ENCODE measurements at places on chromosomes 11 and 22.

GRCh38 chr11:14969901-14970323, 2.2 kb downstream of the CALCA start:
- no peak for DNase-seq

DNA sequence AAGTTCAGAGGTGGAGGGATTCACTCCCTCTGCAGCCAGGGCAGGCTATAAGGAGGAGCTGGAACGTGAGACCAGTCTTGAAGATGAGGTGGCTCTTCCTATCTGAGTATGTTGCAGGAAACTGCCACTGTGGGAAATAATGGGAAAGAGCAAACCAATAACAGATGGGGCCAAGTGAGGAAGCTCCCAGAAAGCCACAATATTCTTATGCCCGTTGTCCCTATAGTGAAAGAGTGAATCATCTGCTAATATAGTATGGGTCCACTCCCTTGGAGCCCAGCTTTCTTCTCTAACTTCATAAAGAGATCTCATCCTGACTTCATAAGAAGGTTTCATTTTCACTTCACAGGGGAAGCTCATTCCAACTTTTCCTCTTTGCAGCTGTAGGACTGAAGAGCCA, 206.4 kb downstream of the BLID start:
- DNase-seq = no peak

- no peak for DNase-seq
Observed at GRCh38 chr11:34825670-34826383, 90.4 kb downstream of the APIP start.

DNA sequence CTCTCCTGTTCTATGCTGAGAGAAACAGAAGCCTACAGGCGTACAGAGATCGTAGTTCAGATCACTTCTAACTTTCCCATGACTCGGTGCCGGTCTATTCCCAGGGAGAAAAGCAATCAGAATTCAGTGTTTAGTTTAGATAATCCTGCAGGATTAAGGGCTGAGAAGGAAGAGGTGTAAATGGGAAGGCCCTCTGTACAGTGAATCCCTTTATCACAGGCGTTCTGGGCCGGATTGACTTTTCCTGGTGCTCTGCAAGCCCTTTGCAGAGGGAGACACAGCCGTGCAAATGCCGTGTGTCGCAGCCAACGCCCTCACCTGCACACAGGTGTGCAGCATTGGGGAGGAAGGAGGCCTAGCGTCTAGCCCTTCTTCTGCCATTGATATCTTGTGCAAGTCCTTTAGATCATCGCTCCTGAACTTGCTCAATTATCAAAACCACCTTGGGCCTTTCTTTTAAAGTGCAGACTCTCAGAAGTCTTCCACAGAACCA, 90.6 kb downstream of the DSCAML1 start:
- no peak for DNase-seq

GRCh38 chr11:134542401-134543165, 130.5 kb upstream of the B3GAT1 start:
- DNase-seq = no peak

- no peak for DNase-seq
Observed at GRCh38 chr22:42368379-42369249, 63.6 kb downstream of the NFAM1 start.

DNA sequence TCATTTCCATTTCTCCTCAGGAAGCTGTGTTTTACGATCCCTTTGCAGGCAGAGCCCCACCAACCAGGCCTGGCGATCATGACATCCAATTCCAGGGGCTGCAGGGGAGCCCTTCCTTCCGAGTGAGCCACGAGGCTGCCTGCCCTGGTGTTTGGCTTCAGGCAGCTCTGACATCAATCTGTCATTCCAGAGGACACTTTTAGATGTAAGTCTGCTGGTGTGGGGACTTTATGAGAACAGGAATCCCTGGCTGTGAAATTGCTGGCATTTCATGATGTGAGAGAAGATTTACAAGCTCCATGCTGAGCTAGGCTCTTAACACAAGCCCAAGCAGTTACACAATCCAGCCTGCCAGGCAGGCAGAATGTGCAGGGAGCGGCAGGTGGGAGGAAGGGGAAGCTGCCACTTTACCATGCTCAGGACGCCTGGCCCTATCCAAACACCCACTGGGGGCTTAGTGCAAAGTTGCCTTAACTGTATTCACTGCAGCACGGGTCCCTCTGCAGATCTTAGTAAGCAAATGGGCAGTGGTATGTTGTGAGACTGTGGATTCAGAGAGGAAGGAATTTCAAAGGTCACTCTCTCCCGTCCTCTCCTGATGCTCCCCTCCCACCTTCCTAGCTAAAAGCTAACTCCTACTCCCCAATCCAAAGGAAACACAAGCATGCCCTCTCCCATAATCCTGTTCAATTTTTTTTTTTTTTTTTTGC, 43.4 kb upstream of the MICAL2 start:
- no peak for DNase-seq

DNA sequence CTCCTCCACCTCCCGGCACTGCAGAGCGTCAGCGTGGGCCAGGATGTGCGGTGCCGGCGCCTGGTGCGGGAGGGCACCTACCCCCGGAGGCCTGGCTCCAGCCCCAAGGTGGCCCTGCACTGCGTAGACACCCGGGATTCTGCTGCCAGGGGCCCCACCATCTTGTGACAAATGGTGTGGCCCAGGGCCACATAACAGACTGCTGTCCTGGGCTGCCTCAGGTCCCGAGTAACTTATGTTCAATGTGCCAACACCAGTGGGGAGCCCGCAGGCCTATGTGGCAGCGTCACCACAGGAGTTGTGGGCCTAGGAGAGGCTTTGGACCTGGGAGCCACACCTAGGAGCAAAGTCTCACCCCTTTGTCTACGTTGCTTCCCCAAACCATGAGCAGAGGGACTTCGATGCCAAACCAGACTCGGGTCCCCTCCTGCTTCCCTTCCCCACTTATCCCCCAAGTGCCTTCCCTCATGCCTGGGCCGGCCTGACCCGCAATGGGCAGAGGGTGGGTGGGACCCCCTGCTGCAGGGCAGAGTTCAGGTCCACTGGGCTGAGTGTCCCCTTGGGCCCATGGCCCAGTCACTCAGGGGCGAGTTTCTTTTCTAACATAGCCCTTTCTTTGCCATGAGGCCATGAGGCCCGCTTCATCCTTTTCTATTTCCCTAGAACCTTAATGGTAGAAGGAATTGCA, 13.5 kb downstream of the TSKU start:
- no peak for DNase-seq

DNA sequence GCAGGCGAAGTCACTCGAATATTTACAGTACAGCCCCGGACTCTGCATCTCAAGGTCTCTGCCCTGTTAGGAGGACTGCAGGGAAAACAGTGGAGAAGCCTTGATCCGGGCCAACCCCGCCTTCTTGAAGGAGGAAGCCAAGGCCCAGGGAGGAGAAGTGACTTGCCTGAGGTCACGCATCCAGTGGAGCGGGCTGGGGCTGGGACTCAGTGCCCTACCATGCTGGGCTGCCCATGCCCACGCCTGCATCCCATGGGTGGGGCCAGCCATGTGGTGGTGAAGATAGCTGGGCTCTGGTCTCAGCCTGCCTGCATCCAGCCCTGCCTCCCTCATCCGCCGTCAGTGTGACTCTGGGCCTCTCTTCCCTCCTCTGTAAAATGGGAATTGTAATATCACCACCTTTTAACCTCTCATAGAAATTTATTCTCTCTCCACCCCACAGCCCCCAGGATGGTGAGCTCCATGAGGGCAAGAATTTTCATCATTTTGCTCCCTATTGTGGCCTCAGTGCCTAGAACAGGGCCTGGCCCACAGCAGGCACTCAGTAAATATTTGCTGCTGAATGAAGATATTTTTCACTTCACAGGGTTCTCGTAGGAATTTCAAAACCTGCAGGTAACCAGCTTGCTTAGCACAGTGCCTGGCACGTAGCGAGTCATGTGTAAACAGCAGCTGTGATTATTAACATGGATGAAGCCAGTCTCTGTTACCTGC, 57.3 kb downstream of the OTOG start:
- no peak for DNase-seq

DNA sequence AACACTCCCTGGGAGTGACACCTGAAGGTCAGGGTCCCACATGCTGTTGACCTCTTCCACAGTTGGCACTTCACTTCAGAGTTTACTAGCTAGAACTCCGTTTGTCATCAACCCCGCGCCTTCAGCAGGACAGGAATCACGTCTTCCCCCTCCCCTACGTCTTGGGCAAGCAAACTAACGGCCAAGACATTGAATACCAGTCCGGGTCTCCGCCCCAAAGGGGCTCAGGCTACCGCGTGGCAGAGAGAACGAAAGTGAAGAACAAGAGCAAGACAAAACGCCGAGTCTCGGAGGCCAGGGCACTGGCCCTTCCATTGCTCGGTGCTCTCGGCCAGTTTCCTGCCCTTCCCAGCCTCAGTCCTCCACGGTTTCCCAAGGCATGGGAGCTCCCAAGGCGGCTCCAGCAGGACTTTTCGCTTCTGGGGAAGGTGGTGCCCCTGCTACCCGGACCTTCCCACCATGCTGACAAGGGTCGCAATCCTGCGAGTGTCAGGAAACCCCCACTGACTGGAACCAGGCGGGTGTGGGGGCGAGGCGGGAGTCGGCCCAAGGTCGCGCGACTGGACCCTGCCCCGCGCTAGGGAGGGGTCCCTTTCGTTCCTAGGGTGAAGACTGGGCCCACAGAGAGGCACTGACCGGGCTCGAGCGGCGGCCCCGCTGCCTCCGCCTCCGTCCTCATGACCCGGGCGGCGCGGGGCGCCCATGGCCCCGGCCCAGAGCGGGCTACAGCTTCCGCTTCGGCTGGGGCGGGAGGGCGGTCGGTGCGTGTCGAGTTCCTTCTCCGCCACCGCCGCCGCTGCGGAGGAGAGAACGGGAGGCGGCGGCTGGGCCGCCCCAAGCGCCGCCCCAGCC, at the start of gene GUCD1:
Gene GUCD1 (minus strand): TSS at position 826 of the 852 bp plus-strand sequence. CDS start 147 bp downstream, at position 679.
- no peak for DNase-seq

DNA sequence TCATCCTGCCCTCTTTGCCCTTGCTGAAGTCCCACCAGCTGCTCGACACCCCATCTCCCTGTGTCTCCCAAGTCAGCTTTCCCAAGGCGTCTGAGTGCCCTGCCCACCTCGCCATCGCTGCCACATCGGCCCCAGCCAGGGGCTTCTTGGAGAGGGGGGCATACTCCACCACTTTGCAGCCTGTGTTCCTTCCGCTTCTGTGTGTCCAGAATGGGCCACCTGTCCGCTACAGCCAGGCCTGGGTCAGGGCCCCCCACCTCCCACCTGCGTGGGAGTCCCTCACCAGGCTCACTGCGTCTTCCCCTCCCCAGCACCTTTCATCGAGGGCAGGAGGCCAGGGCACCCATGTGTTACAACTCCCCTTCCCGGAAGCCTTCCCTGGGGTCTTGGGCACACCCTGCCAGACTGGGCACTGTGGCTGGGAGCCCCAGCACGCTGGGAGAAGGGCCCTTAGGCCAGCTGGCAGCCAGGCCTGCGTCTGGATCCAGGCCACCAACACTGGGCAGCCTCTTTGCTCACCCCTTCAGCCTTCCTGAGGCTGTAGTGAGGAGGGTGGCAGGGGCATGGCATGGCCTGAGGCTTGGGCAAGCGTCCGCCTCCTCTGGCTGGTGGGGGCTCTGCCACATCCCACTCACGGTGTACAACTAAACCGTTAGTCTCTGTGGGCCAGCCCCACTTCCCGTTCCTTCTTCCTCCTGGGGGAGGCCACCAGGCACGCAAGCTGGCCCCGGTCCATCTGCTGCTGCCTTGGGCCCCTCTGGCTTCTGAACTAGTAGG, 13.4 kb downstream of the CPT1A start:
- no peak for DNase-seq

GRCh38 chr11:44533921-44534711, 31.3 kb upstream of the CD82 start:
- DNase-seq = no peak

GRCh38 chr22:30054764-30055069, 25.5 kb upstream of the HORMAD2 start:
- DNase-seq = no peak

GRCh38 chr22:47091921-47092700, 329.7 kb downstream of the TBC1D22A start:
- no peak for DNase-seq

GRCh38 chr22:27616033-27616432, 185.5 kb downstream of the MN1 start:
- DNase-seq = no peak

- DNase-seq = no peak
Observed at GRCh38 chr11:63516109-63516508, 10.2 kb downstream of the LGALS12 start.

DNA sequence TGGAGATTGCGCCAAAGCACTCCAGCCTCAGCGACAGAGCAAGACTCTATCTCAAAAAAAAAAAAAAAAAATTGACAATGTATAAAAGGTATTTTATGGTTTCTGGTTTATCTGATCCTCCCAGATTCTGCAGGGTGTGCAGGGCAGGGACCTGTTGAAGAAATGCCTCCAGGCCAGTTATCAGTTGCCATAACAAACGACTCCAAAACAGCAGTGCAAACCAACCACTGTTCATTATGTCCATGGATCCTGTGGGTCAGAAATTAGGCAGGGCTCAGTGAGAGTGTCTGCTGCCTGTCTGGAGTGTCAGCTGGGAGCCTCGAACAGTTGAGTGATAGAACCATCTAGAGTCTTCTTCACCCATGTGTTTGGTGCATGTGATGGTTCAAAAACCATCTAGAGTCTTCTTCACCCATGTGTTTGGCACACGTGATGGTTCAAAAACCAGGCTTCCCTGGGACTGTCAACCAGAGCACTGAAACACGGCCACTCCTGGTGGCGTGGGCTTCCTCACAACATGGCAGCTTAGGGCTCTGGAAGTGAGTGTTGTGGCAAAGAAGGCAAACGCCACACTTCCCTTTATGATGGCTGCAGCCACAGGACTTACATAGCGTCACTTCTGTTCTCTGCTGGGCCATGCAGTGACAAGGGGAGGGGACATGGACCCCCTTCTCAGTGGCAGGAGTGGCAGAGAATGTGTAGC, 115.1 kb upstream of the CRYBB3 start:
- no peak for DNase-seq

DNA sequence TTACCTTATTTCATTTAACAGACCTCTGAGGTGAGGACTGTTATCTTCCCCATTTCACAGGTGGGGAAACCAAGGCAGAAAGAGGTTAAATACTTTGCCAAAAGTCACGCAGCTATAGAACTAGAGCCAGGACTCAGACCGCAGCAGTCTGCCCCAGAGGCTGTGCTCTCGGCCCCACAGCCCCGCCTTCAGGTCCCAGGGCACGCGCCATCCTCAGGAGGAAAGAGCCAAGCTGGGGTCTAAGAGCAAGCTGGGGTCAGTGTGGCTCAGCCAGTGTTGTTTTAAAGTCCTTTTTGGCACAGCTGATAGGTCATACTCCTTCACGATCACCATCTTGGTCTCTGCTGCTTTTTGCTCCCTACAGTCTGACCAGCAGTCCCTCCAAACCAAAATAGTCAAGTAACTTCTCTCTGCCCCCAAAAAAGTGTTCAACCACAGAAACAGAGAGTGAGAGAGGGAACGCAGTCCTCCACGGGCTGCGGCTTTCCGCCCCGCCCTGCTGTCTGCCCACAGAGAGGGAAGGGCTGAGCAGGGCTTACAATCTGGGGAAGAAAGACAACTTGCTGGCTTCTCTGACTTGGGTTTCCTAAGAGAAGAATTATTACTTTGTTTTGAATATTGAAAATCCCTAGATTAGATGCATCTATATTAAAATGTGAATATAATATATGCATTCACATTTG, 137.2 kb upstream of the OPCML start:
- DNase-seq = no peak

All from DMS 273 treated with DMSO at 0.1 percent for 48 hours (cell line).